ENCODE measurements at places on chromosomes 3 and 15.

- DNase-seq = no peak
Measured at GRCh38 chr3:23667536-23668429, 138.0 kb upstream of the UBE2E1 start.

DNA sequence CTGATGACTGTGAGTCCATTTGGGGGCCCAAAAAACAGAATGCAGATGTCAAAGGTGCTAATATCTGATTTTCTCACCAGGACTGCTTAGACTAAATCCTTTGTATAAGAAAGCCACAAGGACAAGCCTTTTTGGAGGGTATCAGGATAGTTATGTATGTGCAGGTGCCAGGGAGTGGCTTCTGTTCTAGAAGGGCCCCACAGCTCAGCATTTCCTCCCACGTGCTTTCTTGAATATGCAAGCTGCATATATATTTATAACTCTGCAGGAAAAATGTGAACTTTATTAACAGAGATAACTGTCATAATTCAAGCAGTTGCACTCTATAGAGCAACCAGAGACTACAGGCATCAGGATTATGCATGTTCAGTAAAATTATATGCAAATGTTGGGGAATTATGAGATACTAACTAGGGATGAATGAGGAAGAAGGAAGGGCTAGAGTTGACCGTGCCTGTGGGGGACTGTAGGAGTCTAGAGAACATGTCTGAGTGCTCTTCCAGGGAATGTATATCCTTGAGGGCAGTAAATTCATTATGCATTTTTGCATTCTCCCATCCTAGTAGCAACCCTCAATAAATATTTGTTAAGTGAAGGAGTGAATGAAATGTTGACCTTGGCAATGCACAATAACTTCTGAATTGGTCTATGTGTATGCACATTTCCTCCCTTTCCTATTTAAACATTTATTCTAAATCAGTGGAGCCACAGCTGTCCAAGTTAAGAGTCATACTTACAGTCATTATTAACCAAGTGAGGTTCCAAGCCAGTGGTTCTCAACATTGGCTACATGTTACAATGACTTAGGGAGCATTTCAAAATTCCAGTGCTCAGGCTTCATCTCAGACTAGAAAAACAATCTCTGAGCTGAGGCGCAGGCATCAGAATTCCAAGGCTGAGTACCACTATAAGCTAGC lies 94.8 kb upstream of the ANKRD28 start:
- DNase-seq = peak; percentile 75

DNA sequence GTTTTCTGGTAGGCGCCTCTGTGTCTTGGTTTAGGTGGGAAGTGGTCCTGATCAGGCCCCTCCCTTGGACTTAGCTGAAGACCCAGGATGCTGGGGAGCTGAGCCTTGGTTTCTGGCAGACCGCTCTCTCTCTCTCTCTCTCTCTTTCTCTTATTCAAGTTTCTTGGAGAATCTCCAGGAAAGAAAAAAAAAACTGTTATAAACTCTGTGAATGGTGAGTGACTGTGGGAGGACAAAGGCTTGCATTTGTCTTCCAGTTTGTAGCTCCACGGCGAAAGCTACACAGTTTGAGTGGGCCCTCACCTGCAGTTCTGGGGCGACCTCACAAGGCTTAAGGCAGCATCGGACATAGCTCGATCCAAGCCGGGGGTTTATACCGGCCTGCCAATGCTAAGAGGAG lies 7.5 kb downstream of the DET1 start:
- no peak for DNase-seq

GRCh38 chr3:178479860-178480259 lies 56.4 kb upstream of the KCNMB2 start:
- DNase-seq = no peak

DNA sequence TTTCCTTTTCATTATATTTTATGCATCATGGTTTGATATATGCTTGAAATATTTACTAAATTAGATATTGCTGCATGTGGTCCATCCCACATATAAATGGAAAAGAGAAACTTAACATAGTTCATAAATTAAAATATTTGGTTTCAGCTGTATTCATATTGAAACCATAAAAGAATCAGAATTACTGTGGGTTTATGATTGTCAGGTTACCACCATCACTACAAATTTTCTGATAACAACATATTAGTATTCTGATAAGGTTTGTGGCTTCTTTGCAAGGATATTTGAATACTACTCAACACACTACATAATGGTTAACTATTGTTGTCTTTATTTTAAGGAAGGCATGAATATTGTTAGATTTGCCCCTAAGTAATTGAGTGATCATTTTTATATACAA lies 235.5 kb downstream of the UBE2E2 start:
- no peak for DNase-seq

- DNase-seq = no peak
Measured at GRCh38 chr3:144482876-144483275, 511.3 kb downstream of the DIPK2A start.
